HAP-1 (cell line): ENCODE measurements at places on chromosomes 13 and 19.

DNA sequence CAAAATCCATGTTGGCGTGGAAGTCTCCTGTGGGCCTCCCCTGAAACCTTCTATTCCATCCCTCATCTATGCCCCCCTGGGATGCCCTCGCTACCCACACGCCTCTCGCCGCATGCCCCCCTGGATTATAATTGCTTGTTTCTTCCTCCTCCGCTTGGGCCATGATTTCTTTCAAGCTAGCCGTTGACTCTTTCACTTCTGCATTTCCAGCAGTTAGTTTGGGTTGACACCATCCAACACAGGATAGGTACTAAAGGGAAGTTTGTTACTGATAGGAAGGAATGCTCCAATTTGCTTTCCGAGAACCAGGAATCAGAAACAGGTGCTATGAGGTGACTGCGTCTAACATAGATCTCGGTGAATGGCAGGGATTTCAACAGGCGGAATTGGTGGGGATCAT, 7.7 kb upstream of the SLC25A15 start:
- no peak for DNase-seq

DNA sequence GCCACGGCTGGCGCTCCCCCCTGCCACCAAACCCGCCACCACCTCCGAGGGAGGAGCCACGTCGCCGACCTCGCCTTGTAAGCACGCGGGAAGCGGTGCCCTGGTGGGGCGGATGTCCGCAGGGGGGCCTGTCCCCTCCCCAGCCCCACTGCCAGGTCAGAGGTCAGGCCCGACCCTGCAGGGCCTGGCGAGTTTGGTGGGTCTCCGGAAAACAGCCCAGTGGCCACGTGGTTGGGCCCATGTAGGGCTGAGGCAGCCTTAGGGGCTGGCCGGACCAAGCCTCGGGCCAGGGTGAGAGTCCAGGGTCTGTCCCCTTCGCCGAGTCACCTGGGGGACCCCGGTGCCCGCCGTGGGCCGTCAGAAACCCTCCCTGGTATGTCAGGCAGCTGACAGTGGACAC, 26.5 kb downstream of the SMIM24 start:
- DNase-seq = no peak

- DNase-seq = no peak
Observed at GRCh38 chr13:79987761-79988160, 353.2 kb downstream of the SPRY2 start.

- no peak for DNase-seq
Observed at GRCh38 chr19:2850256-2850925, 9.1 kb downstream of the ZNF555 start.

DNA sequence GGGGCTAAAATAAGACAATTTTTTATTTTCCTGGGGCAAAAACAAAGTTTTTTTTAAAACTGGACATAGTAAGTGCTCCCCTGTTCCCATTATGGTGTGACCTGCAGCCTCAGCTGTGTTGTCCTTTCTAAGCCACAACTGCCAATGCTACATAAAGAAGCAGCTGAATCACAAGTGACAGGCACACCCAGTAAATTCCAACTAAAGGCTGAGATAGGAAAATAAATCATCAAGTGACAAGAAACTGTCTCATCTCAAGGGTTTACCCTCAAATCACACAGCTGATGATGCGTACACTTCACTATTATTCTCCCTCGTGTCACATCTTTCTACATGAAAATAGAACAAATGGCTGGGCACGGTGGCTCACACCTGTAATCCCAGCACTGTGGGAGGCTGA, 28.7 kb downstream of the STK24 start:
- no peak for DNase-seq

DNA sequence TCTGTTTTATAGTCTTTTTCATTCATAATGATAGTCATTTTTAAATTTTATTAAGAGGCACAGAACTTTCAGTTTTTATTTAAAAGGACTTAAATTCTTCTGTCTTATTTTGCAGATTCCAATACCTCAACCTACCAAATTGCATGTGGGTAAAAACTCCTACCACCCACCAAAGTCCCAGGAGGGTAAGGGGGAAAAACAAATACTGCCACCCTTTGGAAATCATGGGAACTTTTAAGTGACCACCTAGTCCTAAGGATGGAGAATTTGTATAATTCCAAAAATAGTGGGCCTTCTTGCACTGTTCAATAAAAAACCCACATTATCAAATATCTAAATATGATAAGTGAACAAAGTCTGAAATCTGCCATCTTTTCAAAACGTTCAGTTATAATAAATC, 9.7 kb downstream of the SUPT20H start:
- DNase-seq = no peak

DNA sequence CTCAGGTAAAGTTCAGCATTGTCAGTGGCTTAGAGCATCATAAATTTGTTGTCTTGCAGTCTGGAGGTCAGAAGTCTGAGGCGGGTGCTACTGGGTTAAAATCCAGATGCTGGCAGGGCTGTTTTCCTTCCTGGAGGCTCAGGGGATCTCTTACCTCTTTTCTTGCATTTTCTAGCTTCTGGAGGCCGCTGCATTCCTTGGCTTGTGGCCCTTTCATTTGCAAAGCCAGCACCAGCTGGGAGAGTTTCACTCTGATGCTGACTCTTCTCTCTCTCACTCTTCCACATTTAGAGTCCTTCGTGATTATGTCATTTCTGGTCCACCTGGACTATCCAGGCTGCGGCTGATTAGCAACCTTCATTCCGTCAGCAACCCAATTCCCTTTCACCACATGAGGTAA, 38.1 kb upstream of the SLC10A2 start:
- no peak for DNase-seq

DNA sequence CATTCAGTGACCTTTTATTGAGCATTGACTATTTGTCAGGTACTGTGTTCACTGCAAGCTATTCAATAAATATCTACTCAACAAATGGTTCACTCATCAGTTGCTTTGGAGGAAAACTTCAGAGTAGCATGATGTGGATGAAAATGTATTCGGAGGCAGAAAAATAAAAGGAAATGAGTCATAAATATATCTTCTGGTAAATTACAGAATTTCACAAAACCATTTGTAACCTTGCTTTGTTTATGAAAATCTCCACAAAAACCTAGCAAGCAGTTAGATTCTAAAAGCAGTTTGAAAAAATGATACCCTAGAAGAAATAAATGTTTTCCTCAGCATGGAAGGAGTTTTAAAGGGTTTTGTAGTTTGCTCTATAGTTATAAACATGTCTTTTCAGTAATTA, 399.6 kb downstream of the LMO7 start:
- no peak for DNase-seq
